ENCODE measurements at places on chromosomes 3 and 15.
A peak's percentile ranks its signal among the peaks of the same experiment; 100 is the strongest.

DNA sequence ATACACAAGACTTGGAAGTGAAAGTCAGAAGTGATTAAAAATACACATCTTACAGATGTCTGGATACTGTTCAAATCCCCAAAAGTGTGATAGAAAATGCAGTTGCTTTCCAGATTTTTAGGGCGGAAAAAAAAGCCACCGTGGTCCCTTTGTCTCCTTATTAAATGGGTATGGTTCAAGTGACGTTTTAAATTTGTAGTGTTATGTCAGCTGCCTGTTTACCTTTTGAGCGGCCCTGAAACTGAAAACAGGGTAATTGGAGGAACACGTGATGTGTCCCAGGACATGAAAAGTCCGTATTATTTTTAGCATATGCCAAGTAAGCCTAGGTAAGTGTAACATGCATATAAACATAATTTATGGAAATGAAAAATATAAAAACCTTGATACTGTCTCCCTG, 109.0 kb upstream of the PDZRN3 start:
- DNase-seq = no peak

GRCh38 chr15:63072809-63073277, 30.3 kb downstream of the TPM1 start:
- DNase-seq = no peak

DNA sequence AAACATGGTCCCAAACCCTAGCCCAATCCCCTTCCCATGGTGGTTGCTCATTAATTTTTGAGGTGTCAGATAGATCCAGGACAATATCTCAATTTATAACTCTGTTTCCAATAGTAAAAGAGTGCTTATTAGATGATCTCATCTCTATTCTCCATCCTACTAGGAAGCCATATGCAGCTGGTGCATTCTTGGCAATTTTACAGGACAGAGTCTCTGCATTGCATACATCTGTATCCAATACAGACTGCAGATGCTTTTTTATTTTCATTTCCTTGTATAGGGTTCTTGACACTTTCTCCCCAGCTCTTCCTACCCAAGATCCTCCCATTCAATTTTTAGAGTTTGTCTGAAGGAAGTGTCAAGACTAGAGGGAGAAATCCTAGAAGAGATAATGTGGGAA, 194.8 kb upstream of the DPH6 start:
- no peak for DNase-seq

DNA sequence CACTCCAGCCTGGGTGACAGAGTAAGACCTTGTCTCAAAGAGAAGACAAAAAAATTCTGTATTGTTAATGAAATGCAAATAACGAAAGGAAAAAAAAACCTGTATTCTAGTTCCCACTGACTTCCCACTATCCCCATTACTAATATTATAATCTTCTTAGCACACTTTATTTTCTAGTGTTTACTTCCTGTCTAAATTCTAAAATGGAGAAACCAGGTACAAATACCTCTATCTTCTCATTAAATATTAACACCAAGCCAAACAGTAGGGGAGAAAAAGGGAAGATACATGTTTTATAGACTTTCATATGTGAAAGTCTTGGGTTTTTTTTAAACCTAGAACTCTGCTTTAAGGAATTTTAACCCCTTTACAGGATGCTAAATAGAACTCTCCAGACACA, 55.3 kb upstream of the PLXND1 start:
- DNase-seq = no peak

- DNase-seq = no peak
These were observed 35.6 kb upstream of the SPTSSB start for GRCh38 chr3:161406594-161407555.

DNA sequence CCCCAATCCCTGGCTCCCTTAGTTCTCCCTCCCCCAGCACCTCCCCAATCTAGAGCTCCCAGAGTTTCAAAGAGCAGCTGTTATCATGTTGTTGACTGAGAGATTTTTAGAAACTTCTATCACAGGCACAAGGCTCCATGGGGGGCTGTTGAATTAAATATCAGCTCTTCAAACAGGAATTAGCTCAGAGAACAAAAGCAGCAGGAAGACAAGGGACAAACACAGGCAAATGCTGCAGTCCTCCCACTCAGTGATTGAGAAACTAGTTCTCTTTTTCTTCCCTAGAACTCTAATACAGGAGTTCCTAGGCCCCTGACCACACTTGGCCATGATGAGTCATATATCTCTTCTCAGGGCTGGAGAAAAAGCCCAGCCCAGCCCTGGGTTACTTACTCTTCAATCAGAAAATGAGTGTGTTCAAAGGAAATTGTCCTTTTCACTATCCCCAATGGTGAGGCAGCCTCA, 262.1 kb downstream of the IGSF11 start:
- DNase-seq = no peak

DNA sequence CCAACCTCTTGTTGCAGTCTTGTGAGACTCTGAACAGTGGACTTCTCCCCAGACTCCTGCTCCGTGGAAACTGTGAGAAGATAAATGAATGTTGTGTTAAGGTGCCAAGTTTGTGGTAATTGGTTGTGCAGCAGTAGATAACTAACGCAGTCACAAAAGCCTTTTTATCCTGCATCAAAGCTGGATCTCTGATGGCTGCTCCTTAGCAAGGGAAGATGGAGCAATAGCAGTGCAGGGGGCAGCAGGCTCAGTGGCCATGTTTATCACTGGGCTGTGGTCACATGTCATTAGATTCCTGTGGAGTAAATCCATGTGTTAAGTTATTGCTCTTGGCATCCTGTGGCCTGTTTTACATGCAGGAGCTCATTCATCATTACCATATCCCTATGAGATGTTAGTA, 13.5 kb downstream of the CMTM7 start:
- DNase-seq = no peak

- DNase-seq = no peak
These were observed 5.6 kb downstream of the TP53BP1 start for GRCh38 chr15:43487271-43487895.

GRCh38 chr15:48064421-48064820, 56.4 kb upstream of the SLC24A5 start:
- no peak for DNase-seq

DNA sequence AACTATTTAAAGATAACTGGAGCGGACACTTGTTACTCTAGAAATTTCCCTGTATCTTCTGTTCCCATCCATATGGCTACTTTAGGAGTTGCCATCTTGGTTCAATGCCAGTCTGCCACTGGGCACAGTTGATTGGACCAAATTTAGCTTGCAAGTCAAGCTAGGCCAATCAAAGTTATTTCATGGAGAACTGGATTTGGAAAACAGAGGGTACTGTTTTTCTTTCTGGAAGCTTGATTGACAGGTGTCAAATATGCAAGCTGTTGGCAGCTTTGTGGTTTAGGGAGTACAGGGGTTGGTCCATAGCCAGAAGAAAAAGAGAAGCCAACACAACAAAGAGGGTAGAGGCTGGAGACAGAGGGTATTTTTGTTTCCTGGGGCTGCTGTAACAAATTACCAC, 33.4 kb upstream of the KLHL25 start:
- no peak for DNase-seq

DNA sequence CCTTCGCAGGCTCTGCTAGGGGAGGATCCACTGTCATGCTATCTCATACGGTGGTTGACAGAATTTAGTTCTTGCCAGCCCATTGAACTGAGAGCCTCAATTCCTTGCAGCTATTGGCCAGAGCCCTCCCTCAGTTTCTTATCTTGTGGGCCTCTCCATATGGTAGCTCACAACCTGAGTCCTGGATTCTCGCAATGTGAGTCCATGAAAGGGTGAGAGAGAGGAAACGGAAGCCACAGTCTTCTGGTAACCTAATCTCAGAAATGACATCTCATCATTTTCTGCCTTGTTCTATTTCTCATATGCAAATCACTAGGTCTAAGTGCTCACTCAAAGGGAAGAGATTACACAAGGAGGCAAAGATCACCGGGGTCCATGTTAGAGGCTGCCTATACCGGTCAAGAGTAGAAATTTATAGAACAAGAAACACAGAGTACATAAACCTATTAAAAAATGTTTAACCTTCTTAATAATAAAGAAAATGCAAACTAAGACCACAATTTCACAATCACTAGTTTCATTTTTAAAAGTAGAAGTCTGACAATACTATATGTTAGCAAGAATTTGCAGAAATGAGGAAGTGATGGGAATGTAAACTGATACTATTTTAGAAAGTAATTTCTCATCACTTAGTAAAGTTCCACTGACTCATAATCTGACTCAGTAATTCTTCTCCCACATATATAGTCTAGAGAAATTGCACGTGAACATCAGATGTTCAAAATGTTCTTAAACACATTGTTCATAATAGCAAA, 378.4 kb upstream of the AGTR1 start:
- no peak for DNase-seq

GRCh38 chr3:129829640-129830039, 63.9 kb downstream of the TMCC1 start:
- no peak for DNase-seq

DNA sequence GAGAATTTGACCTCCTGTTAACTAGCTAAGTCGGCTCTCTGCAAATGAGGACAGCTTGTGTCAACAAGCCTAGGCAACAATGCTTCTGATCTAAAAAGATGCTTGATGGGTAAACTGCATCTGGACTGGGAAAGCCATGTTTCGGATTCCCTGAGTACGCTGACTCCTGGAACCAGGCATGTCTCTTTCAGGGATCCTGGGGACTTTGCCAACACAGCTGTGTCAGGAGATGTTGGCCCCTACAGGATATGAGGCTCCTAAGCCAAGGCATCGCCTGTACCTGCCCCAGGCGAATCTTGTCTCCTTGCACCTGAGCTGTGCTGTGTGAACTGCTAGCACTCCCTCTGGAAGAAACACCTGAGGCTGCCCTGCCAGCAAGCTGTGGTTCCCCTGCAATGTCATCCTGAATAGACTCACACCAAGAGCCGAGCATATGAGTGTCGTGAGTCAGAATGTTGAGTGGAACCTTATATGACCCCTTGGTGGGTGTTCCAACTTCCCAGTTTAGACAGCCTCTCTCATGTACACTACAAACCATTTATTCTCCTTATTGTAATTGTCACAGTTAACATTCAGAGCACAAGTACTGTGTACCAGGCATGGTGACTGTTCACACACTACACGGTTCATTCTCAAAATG, 17.0 kb downstream of the EOGT start:
- no peak for DNase-seq

GRCh38 chr3:17149076-17149475, 264.3 kb downstream of the PLCL2 start:
- DNase-seq = no peak

GRCh38 chr3:169591159-169591951, 72.2 kb downstream of the MECOM start:
- DNase-seq = no peak

- DNase-seq = no peak
These were observed 76.3 kb upstream of the FAM98B start for GRCh38 chr15:38377636-38378035.

GRCh38 chr3:56467108-56467507, 1.2 kb downstream of the ERC2 start:
- DNase-seq = peak; percentile 75

DNA sequence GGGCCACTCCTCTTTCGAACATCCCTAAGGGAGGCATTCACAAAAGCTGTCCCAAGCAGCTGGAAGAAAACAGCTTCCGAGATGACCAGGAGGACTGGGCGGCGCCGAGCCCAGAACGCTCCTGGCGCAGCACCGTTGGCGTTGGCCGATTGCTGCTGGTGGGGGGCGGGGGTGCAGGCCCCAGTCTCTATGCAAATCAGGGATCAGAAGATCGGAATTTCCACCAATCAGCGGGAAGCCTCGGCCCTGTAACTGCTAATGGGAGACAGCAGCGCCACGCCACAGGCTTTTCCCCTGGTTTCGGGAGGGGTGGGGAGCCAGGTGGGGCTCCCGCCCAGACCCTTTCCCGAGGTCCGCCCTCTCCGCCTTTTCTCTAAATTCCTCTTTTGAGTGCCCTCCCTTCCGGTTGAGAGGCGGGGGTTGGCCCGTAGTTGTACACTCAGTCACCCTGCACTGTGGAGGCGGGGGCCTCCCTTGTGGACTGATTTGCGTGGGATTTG, 27.0 kb downstream of the HMCES start:
- no peak for DNase-seq

- no peak for DNase-seq
These were observed 137.7 kb downstream of the FILIP1L start for GRCh38 chr3:99976584-99976983.
